ENCODE measurements at places on chromosomes 11 and 22.

GRCh38 chr22:28736301-28737155, 5.1 kb downstream of the CHEK2 start:
- DNase-seq, result no peak

DNA sequence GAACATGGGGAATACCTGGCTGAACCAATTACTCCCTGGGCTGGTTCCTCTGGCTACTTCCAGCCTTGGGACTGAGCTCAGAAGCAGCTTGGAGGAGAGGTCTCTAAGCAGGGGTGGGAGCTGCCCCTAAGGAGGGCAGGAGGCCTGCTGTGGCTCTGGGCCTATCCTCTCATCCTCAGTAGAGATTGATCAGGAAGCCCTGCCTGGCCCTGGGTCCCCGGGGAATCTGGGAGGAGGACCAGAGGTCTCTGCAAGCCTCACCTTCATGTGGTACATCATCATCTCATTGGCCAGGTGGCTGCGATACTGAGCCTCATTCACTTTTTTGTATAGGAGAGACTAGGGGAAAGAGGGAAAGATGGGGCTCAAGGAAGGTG, 91.1 kb downstream of the PDE2A start:
- DNase-seq, result no peak

DNA sequence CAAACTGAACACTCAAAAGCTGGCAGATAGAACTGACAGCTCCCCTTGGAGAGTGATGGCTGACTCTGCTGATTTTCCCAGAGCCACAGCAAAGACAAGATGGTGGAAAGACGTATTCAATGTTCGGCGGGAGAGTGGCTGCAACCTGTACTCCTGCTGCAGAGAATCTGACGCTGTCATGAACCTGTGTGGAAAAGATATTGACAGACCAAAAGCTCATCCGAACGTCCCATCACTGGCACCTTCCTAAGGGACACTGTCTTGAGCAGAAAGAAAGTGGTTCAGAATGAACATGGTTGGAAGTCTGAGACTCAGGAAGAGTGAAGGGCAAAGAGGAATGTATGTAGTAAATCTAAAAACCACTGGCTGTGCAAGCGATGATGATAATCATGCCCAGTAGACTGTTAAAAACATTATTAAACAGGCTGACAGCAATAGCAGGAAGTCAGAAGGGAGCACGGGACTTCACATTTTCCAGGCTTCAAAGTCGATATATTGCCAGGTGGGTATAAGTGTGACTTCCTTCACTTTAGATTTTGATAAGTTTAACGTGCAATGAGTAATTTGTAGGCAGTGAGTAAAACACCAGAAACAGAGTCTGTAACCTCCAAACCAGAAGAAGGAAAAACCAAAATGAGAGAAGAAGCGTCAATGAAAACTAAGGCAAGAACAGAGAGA, 6.2 kb upstream of the IL17REL start:
- DNase-seq, result no peak

DNA sequence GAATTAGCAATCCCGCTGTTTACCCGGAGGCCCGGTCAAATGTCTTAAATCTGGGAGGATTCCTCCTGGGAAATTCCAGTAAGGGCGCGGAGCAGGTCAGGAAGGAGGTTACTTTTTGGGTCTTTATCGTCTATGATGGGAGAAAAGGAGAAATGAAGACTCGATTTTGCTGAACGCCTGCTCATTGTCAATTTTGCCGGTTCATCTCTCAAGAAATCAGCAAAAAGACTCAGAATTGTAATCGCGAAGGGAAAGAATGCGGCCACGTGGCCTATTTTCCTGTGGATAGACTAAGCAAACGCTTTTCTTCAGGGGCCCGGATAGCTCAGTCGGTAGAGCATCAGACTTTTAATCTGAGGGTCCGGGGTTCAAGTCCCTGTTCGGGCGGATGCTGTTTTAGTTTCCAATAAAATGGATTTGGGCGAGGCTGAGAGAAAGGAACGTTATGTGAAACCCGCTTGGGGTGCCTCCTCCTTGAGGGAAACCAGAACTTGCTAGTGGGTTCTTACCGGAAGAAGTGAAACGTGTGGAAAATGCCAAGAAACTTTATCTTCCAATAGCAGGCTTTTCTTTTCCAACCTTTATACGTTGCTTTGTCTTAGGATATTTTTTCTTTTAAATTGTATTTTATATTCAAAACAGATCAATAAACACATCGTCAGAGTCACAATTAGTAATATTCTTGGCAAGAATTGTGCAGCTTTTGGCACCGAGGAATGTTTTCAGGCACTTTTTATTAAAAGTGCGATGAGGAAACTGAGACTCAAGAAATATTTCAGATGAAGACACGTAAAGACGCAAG, 45.0 kb downstream of the OR4D9 start:
- no peak for DNase-seq

- no peak for DNase-seq
These were observed 65.5 kb upstream of the THY1 start for GRCh38 chr11:119488256-119488995.

- no peak for DNase-seq
These were observed 463.1 kb upstream of the FAT3 start for GRCh38 chr11:91761406-91762025.

GRCh38 chr11:80838153-80838552, 1397.3 kb upstream of the TENM4 start:
- no peak for DNase-seq

DNA sequence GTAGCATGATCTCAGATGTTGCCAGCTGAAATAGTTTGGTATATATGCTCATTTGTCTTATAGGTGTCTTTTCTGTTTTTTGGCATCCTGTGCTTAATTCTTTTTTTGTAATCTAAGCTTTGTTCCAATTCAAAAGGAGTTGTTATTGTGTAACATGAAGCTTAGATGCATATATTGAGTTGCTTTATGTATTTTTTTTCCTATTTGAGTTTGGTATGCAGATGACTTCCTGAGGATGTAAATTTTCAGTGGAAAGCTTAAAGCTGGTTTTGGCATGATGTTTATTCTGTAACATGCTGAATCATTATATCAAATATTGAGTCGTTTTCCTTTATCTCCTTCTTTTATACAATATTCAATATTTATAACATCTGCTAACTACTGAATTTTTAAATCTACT, 69.4 kb downstream of the DDX10 start:
- no peak for DNase-seq

GRCh38 chr22:48845356-48845936, 982.2 kb downstream of the BRD1 start:
- DNase-seq, result no peak

DNA sequence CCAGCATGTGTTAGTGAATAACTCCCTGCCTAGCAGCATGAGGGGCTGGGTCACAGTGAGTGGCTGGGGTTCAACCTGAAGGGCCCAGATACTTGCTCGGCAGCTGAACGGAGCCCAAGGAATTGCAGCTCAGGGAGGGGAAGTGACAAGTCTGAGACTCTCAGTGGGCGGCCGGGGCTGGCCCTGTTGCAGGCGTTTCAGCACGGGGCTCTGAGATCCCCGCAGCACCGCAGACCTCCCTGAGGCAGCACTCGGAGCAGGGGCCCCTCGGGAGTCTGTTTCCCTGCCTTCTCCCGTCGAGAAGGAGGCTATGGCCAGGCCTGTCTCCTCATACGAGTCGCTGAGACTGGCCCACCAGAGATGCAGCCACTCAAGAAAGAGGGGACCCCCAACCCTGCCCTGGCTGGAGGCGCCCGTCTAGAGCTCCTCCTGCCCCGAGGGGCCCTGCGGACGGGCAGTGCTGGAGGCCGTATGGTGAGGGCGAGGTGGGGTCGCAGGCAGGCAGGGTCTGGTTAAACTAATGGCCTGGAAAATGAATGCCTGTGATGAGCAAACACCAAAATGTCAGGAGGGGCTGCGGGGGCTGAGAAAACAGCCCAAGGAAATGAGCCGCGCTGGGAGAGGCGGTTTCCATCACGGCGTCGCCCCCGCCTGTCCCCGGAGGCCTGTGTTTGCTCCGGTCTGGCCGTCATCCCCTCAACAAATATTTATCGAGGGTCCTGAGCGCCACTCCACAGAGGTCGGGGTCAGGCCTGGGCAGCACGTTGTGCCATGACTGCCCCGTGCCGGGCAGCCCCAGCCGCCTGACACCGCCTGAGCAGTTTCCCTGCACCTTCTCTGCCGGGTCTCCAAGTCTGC, 9.3 kb downstream of the TSSC4 start:
- DNase-seq, result no peak

Data from stimulated activated CD8-positive, alpha-beta memory T cell treated with anti-CD3 and anti-CD28 coated beads, Interleukin-7, amount 100 ng/mL, for 1 hour (primary cell).